ENCODE measurements at places on chromosomes 7 and 10. TPM values are rescaled to one million over a fixed set of nuclear protein-coding genes. Genes with fewer than 3 reads are reported as not detected.

- H3K36me3 ChIP-seq: peaks cover 17% of the 10 kb centered on the region
- DNase-seq: no peak
- H3K27me3 ChIP-seq: no peaks in the 10 kb centered on the region
- H3K27ac ChIP-seq: no peak overlapping the region
- H3K4me1 ChIP-seq: no peaks in the 10 kb centered on the region
These were observed 55.6 kb upstream of the CAMK2B start for GRCh38 chr7:44380831-44381493.

DNA sequence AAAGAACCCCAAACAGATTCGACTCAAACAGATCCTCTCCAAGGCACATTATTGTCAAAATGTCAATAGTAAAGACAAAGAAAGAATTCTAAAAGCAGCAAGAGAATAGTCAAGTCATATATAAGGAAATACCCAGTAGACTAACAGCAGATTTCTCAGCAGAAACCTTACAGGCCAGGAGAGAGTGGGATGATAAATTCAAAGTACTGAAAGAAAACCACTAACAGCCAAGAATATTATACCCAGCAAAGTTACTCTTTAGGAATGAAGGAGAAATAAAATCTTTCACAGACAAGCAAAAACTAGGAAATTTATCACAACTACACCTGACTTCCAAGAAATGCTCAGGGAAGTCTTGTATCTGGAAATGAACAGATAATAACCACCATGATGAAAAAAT, 38.2 kb downstream of the ANXA8 start:
- H3K4me1 ChIP-seq: no peaks in the 10 kb centered on the region
- H3K27me3 ChIP-seq: no peaks in the 10 kb centered on the region
- H3K27ac ChIP-seq: no peak overlapping the region
- DNase-seq: no peak
- H3K36me3 ChIP-seq: no peaks in the 10 kb centered on the region

DNA sequence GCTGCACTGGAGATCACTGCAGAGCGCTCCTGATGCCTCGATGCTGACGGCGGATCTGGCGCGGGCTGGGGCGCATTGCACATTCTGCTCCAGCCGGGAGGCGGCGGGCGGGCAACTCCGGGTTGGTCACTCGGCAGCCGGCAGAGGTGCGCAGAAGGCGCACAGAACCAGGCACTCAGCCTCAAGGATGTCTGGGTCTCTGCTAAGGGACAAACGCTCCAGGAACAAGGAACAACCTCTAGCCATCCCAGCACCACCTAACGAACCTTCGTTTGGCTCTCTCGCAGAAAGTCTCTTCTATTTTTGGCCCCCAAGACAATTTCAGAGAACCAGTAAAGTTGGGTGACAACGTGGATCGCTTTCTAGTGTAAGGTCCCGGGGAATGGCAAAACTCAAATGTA, 254.6 kb downstream of the OTUD1 start:
- H3K36me3 ChIP-seq: no peaks in the 10 kb centered on the region
- H3K27me3 ChIP-seq: peaks cover 17% of the 10 kb centered on the region
- H3K4me1 ChIP-seq: peaks cover 2% of the 10 kb centered on the region
- no peak overlapping the region for H3K4me3 ChIP-seq
- H3K27ac ChIP-seq: no peak overlapping the region

DNA sequence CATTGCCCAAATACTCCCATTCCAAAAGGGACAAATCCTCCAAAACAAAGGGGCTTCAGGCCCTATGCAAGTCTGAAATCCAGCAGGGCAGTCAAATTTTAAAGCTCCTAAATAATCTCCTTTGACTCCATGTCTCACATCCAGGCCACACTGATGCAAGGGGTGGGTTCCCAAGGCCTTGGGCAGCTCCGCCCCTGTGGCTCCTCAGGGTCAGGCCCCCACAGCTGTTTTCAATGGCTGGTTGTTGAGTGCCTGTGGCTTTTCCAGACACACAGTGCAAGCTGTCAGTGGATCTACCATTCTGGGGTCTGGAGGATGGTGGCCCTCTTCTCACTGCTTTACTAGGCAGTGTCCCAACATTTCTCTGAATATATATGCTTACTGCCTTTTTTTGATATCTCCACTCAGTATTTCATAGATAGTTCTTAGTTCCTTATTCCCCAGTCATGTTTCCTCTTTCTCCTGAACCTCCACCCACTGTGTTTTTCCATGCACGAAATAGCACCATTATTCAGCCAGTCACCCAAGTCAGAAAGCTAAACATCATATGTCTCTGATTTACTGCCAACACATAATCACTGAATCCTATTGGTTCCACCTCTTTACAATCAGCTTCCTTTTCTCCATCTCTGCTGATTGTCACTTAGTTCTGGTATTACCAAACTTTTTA, 172.6 kb upstream of the CACNA2D1 start:
- no peaks in the 10 kb centered on the region for H3K4me1 ChIP-seq
- no peaks in the 10 kb centered on the region for H3K27me3 ChIP-seq
- no peaks in the 10 kb centered on the region for H3K36me3 ChIP-seq
- no peak overlapping the region for H3K4me3 ChIP-seq
- no peak overlapping the region for H3K27ac ChIP-seq

DNA sequence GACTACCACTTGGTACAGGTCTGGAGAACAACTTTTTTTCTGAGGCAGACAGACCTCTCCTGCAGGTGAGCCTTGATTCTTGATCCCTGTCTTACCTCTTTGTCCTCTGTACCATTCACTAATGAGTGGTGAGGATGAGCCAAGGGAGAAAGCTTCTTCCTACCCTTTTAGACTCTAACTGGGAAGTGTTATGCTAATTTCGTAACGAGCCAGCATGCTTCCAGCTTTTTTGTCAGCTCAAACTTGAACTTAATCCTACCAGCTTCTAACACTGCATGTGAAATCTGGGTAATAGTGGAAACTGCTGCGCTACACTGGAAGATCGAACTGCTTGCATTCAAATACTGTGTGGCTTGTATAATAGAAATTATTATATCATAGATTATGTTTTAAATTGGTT, 87.0 kb downstream of the NEUROD6 start:
- H3K4me1 ChIP-seq: no peaks in the 10 kb centered on the region
- no peak overlapping the region for H3K27ac ChIP-seq
- no peaks in the 10 kb centered on the region for H3K36me3 ChIP-seq
- DNase-seq: no peak
- H3K27me3 ChIP-seq: no peaks in the 10 kb centered on the region

DNA sequence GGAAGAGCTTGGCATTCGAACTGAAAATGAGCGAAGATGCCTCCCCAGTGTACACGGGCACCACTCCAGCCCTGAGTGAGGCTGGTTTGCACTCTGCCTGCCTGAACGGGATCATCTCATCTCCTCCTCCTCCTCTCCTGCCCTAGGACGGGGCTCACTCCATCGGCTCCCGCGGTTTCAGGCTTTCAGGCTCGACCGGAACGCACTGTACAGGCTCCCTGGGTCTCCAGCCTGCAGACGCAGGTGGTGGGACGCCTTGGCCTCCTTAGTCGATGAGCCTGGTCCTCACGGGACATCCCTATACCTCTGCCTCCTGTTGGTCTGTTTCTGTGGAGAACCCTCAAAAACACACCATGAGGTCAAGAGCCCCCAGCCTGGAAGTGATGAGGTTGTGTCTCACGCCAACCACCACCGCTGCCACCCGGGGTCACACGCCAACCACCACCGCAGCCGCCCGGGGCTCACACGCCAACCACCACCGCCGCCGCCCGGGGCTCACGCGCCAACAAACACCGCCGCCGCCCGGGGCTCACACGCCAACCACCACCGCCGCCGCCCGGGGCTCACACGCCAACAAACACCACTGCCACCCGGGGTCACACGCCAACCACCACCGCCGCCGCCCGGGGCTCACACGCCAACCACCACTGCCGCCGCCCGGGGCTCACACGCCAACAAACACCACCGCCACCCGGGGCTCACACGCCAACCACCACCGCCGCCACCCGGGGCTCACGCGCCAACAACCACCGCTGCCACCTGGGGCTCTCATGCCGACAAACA, 56.3 kb downstream of the FOXL3 start:
- no peak overlapping the region for H3K27ac ChIP-seq
- peaks cover 5% of the 10 kb centered on the region for H3K4me1 ChIP-seq
- no peak overlapping the region for H3K4me3 ChIP-seq
- H3K27me3 ChIP-seq: no peaks in the 10 kb centered on the region

DNA sequence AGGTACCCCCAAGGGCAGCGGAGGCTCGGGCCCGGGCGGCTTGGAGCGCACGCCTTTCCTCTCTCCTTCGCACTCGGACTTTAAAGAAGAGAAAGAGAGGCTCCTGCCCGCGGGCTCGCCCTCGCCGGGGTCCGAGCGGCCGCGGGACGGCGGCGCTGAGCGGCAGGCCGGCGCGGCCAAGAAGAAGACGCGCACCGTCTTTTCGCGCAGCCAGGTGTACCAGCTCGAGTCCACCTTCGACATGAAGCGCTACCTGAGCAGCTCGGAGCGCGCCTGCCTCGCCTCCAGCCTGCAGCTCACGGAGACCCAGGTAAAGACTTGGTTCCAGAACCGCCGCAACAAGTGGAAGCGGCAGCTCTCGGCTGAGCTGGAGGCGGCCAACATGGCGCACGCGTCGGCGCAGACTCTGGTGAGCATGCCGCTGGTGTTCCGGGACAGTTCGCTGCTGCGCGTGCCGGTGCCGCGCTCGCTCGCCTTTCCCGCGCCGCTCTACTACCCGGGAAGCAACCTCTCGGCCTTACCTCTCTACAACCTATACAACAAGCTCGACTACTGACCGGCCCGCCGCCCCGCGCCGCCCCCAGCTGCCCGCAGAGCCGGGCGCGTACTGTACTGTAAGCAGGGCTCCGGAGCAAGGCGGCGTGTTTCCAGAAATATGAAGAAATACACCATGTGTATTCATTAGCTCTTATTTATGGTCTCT, 1.8 kb downstream of the HMX2 start:
- peaks cover 68% of the 10 kb centered on the region for H3K27me3 ChIP-seq
- peak overlapping the region; percentile 16 for H3K4me3 ChIP-seq
- H3K4me1 ChIP-seq: peaks cover 48% of the 10 kb centered on the region
- DNase-seq: peak; percentile 15
- H3K36me3 ChIP-seq: no peaks in the 10 kb centered on the region

DNA sequence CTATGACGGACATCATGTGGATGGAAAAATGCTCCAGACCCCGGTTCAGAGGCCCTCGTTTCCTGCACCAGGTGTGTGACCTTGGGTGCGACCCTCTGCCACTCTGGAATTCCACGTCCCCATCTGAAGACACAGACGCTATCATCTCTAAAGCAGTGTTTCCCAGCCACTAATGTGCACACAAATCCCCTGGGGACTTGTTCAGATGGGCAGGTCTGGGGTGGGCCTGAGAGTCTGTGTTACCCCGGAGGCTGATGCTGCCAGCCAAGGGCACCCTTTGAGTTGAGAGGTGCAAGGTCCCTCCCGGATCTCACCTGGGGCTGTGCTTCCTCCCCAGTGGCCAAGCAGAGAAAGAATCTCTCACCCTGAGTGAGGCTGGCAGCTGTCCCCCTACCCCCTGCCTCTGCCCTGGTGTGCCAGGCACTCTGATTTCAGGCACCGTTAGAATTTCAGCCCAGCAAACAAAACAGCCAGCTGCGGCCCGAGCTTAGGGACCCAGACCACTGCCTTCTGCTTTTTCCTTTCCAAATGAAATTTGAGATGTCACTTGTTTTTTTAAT, 90.0 kb downstream of the SLIT1 start:
- H3K4me1 ChIP-seq: peaks cover 50% of the 10 kb centered on the region
- H3K27ac ChIP-seq: peak overlapping the region; percentile 19
- no peak for DNase-seq
- H3K36me3 ChIP-seq: no peaks in the 10 kb centered on the region
- H3K27me3 ChIP-seq: no peaks in the 10 kb centered on the region

GRCh38 chr7:154748089-154748786, 254.7 kb downstream of the PAXIP1 start:
- no peak for DNase-seq
- H3K4me3 ChIP-seq: no peak overlapping the region
- no peaks in the 10 kb centered on the region for H3K36me3 ChIP-seq
- no peaks in the 10 kb centered on the region for H3K4me1 ChIP-seq
- H3K27ac ChIP-seq: no peak overlapping the region

Gene GPR15LG
- not detected for total RNA-seq

Gene IL6
- total RNA-seq: 1.3 TPM

Gene PLXNA4
- 10.9 TPM for total RNA-seq

Gene MMP21
- 0.35 TPM for total RNA-seq

Gene MYO1G
- total RNA-seq: 371 TPM

Gene PON1
- not detected for total RNA-seq

Gene ASB4
- not detected for total RNA-seq

Measured in natural killer cell (primary cell).